ENCODE measurements at places on chromosomes 11 and 22.

DNA sequence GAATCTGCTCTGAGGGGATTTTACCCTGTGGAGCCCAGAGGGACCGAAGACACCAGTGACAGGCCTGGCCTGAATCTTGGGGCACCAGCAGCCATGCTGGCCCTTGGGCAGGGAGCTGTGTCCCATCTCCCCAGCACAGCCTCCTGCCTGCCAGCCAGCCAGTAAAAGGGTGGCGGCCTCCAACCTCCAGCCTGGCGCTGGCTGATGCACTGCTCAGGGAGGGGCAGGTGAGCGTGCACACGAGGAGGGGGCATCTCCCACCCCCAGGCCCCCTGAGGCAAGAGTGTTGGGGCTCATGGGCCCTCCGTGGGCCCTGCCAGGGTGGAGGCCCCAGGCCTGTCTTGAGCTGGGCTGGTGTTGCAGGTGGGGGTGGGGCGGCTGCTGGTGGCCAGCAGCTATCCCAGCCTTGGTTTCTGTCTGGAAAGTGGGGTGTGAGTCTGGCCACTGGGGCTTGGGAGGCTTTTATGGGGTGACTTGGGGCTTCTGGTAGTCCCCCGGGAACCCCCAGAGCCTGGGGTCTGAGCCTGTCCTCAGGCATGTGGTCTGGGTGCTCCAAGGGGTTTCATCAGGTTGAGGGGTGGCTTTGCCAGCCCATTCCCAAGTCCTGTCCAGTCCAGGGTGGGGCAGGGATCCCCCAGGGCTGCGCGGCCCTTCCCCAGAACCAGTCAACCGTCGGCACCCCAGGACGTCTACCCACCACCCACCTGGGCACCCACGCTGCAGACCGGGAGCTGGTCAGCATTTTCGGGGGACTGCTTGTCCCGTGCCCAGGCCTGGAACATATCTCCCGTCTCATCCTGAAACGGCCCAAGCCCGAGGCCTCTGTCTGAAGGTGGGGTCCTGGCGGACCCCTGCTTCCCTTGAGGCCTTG is 17.8 kb downstream of the TSPAN4 start:
- DNase-seq, result no peak

DNA sequence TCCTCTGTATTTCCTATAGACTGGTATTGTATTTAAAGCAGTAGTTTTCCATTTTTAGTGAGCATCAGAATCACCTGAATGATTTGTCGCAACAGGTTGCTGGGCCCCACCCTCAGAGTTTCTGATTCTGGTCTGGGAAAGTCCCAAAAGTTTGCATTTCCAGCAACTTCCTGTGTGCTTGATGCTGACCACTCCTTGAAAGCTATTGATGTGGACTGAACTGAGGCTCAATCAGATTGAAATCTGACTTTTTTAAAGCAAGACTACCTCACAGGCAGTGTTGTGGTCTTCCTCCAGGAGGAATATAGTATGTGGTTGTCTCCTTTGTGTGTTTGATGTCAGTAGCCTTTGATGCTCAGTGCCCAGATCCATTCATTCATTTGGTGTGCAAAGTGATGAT is 17.2 kb upstream of the MPZL2 start:
- no peak for DNase-seq

- no peak for DNase-seq
Observed at GRCh38 chr11:27916541-27917100, 191.3 kb downstream of the KIF18A start.

DNA sequence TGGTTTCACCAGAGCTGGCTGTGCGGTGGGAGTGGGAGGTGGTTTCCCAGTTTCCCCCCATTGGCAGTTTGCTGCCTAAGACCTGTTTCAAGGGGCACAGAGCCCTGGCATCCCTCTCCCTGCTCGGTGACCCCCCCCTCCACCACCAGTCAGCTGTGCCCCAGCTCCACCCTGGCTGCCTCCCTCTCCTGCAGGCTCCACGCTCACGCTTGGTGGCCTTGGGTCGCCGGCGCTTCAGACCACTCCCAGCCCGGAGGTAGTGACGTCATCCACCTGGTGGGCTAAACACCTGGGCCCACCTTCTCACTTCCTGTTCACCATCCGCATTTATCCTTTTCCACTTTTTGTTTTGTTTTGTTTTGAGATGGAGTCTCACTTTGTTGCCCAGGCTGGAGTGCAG is 7.8 kb downstream of the GAL start:
- DNase-seq, result no peak

- DNase-seq, result no peak
Observed at GRCh38 chr11:72831521-72832300, 17.5 kb downstream of the ATG16L2 start.

- no peak for DNase-seq
Observed at GRCh38 chr22:46761539-46762237, 762 bp upstream of the TBC1D22A start.

GRCh38 chr11:125075242-125075625 is 12.1 kb downstream of the SLC37A2 start:
- DNase-seq, result no peak

GRCh38 chr11:66101066-66101464 is 31.0 kb downstream of the PACS1 start:
- DNase-seq, result no peak

DNA sequence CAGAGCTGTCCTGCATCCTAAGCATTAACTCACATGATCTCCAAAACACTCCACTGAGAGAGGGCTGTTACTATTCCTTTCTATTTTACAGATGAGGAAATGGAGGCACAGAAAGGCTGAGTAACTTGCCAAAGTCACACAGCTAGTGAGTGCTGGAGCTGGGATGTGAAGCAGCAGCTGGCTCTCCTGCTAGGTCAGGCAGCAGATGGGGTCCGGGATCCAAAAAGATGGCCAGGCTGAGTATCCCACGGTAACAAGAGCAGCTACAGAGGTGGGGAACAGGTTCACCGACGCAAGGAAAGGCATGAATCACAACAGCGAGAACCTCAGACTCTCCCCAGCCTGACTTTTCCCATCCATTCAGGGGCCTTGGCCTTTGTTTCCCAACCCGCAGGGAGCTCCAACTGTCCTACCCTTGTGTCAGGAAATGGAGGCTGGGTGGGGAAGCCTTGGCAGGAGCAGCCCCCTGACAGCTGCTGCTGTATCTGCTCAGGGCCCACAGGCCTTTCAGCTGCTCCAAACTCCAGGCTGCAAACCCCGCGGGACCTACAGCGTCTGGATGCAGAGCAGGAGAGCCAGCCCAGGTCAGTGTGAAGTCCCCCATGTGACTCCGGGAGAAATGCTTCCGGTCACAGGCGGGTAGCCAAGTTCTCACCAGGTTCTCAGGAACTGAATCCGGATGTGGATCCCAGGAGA is 29.5 kb downstream of the DKK3 start:
- DNase-seq, result peak; percentile 80

All from glomerular endothelial cell (primary cell).